Stomach (tissue), 19 donors: ENCODE measurements at places on chromosomes 16 and 17. TPM values are rescaled to one million over a fixed set of nuclear protein-coding genes. Genes with fewer than 3 reads are reported as not detected.

Gene NUP88
- total RNA-seq = 29.8 TPM

Gene UTS2R
- not detected for total RNA-seq

DNA sequence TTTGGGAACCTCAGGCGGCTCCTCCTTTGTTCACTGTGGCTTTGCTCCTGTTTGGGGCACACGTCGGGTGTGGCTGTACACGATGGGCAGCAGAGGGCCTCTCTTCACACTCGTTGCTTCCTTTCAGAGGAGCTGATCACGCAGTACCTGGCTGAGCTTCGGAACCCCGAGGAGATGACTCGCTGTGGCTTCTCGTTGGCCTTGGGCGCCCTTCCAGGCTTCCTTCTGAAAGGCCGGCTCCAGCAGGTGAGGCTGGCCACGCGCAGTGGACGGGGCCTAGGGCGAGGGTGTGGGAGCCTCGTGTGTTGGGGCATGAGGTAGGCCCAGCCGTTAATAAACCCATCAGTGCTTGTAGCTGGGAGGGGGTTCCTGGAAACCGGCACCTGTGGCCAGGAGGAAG lies 85.0 kb upstream of the ZNF750 start:
- no peaks in the 10 kb centered on the region for H3K27me3 ChIP-seq
- no peaks in the 10 kb centered on the region for H3K4me1 ChIP-seq
- no peak overlapping the region for H3K27ac ChIP-seq
- DNase-seq = no peak
- H3K4me3 ChIP-seq = no peak overlapping the region
- H3K36me3 ChIP-seq = peaks cover 85% of the 10 kb centered on the region

GRCh38 chr16:48942996-48943395 lies 333.0 kb upstream of the N4BP1 start:
- H3K27me3 ChIP-seq = no peaks in the 10 kb centered on the region
- H3K4me1 ChIP-seq = no peaks in the 10 kb centered on the region
- DNase-seq = no peak
- H3K27ac ChIP-seq = no peak overlapping the region

DNA sequence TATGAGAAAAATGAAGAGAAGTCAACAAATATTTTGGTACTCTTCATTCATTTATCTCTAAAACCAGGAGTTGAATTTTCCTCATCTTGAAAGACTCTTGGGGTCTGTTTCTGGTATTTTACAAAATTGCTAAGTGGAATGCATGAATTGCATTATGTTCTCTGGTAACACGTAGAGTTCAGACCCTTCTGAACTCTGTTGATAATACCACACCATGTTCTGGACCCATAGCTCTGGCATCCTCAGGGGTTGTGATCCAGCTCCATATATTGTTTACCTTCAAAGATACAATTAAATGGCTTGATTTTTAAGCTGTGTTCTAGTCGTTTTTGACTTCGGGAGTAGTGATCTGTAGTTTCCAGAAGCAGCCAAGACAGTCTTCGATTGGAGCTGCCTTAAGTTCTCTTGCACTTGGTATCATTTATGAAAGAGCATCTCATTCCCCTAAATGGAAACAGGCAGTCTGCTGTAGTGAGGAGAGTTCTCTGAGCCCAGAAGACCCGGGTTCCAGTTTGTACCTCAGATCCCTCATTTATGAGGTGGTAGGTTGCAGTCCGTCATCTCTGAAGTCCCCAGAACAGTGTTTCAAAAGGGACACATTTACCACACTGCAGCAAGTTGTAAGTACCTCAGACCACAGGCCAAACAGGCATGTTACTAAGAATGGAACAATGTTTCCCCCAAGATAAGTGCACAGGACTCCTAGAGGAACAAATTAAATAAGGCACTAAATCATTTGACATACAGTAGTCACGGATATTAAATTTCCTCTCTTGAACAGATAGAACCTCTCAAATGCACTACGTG lies 9.6 kb downstream of the PSMD7 start:
- no peak overlapping the region for H3K27ac ChIP-seq
- H3K4me1 ChIP-seq = no peaks in the 10 kb centered on the region
- H3K36me3 ChIP-seq = peaks cover 66% of the 10 kb centered on the region
- DNase-seq = no peak
- H3K27me3 ChIP-seq = no peaks in the 10 kb centered on the region
- no peak overlapping the region for H3K4me3 ChIP-seq

DNA sequence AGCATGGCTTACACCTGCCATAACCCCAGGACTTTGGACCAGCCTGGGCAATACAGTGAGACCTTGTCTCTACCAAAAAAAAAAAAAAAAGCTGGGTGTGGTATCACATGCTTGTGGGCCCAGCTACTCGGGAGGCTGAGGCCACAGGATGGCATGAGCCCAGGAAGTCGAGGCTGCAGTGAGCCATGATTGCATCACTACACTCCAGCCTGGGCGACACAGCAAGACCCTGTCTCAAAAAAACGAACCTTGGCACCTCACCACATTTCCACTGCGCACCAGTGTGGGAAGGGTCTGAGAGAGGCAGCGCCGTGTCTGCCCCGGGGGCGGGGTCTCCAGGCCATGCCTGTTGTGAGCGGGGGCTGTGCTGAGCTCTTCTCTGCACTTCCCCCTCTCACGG lies 6.3 kb downstream of the ACSF3 start:
- no peaks in the 10 kb centered on the region for H3K27me3 ChIP-seq
- peaks cover 71% of the 10 kb centered on the region for H3K4me1 ChIP-seq
- no peak for DNase-seq
- H3K36me3 ChIP-seq = peaks cover 37% of the 10 kb centered on the region
- no peak overlapping the region for H3K27ac ChIP-seq
- no peak overlapping the region for H3K4me3 ChIP-seq

DNA sequence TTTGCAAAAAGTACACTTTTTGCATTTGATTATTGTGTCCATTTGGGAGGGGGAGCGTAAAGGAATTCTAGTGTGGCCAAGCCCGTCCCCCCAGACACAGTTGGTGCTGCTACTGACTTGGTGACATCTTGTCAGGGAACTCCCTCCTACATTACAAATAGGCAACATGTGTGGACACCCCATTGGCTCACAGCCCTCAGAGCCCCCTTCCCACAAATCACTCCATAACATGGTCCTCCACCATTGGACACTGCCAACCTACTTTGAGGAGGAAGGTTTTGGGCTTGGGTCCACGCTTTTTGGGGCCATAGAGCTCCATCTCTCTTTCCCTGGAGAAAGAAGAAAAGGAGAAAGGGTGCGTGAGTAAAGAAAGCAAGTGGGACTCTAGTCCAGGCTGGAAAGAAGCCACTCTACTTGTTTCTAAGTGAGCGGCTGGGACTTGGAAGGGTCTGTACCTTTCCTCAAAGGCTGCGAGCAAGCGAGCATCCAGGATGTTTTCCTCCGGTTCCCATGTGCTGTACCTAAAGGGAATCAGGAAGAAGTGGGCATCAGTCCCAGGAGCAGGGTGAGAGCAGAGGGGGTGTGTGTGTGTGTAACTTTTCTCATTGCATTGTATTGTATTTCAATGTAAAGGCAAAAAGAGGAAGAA lies 958 bp downstream of the CBX8 start:
- H3K4me3 ChIP-seq = peak overlapping the region; percentile 68
- peaks cover 49% of the 10 kb centered on the region for H3K27me3 ChIP-seq
- no peak for DNase-seq
- peaks cover 81% of the 10 kb centered on the region for H3K4me1 ChIP-seq
